ENCODE measurements at places on chromosomes 2 and 18.

DNA sequence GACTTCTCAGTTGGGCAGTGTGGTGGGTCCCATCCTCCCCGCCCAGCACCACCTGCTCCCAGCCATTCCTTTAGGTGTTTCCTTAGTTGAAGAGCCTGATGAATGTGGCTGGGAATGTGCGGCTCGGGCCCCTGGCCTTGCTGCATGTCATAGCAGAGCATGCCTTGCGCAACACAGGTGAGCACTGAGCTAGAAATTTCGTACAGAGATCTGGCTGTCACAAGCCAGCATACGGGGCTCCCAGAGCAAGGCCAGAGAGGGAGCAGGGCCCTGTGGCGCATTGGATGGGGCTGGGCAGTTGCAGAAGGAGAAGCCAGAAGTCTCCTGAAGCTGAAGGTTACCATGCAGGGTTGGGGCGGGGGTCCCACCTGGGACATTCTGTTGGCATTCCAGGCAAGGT lies 129.7 kb downstream of the WDSUB1 start:
- no peak for DNase-seq

DNA sequence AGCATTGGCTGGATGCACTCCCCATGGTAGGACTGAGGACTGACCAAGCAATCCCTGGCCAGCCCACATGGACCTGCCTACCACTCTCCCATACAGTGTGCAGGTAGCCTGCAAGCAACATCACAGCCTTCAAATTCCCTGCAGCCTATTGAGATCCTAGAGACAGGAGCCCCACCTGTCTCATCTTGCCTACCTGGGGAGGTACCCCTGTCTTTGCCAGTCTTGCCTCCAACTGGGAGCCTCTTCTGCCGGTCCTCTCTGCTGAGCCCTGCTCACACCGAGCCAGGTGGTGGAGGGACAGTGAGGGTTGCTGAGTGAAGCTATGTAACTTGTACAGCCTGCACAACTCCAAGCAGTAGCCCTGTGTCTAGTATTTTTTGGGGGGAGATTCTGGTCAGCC lies 29.9 kb downstream of the TTC32 start:
- no peak for DNase-seq

- DNase-seq, result no peak
These were observed 49.9 kb upstream of the TMEM18 start for GRCh38 chr2:727071-727470.

DNA sequence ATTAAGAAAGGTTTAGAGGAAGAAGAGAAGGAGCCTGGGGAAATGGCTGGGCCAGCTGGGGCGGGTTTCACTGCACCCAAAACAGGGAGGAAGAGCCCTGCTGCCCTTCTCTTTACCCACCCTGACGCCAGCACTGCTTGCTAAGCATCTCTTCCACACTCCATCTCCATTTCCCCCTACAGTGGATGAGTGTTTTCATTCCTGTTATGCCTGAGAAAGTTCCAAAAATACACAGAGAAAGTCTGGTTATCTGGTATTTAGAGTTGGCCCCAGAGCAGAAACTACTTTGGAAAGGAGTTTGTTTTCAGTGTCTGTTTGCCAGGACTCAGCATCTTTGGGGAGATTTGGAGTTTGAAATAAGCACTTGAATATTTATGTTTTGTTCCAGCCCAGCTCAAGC lies 451.0 kb downstream of the SLC4A3 start:
- no peak for DNase-seq

GRCh38 chr2:108918941-108919341 lies 70.1 kb downstream of the EDAR start:
- no peak for DNase-seq

- DNase-seq, result no peak
These were observed 70.0 kb downstream of the NAB1 start for GRCh38 chr2:190718652-190719526.

DNA sequence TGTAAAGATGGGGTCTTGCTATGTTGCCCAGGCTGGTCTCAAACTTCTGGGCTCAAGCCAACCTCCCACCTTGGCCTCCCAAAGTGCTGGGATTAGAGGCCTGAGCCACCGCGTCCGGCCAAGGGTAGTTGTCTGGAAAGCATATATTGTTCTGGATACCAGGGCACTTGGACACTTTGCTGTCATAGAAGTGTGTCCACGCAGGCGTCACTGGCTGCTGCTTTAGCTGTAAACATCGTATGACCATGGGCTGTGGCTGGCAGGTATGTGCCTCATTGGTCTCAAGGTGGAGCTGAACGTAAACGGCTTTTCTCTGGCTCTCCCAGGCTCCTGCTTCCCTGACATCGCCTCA lies 3.2 kb upstream of the GPR35 start:
- DNase-seq, result no peak

DNA sequence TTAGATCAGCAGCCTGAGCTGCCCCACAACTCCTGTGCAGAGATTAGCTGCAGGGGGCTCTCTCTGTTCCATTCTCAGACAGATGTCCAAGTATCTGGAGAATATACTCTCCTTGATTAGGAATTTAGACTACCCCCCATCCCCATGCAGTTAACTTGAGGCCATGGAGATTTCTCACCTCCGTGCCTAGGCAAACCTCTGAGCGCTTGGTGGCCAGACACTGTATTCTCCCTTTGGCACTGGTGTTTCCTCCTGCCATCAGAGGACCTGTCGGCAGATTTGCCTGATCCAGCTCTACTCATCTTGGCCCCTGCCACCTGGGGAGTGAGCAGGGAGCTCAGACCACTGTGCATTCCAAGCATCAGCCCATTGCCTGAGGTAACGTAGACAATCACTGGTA lies 48.3 kb downstream of the ZNF804A start:
- no peak for DNase-seq

GRCh38 chr2:118249531-118249930 lies 161.3 kb downstream of the INSIG2 start:
- DNase-seq, result no peak

DNA sequence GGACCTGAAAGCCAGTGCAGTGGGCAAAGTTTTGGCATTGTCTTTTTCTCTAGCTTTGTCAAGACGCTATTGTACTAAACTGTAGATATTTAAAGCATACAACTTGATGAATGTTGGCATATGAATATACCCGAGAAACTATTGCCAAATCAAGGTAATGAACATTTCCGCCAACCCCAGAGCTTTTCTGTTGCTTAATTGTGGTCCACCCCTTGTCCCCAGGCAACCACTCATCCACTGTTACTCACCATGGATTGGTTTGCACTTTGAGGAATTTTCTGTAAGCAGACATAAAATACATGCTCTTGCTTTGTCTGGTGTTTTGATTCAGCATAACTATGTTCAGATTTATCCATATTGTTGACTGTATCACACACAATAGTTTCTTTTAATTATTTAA lies 688.4 kb downstream of the ADCYAP1 start:
- no peak for DNase-seq

DNA sequence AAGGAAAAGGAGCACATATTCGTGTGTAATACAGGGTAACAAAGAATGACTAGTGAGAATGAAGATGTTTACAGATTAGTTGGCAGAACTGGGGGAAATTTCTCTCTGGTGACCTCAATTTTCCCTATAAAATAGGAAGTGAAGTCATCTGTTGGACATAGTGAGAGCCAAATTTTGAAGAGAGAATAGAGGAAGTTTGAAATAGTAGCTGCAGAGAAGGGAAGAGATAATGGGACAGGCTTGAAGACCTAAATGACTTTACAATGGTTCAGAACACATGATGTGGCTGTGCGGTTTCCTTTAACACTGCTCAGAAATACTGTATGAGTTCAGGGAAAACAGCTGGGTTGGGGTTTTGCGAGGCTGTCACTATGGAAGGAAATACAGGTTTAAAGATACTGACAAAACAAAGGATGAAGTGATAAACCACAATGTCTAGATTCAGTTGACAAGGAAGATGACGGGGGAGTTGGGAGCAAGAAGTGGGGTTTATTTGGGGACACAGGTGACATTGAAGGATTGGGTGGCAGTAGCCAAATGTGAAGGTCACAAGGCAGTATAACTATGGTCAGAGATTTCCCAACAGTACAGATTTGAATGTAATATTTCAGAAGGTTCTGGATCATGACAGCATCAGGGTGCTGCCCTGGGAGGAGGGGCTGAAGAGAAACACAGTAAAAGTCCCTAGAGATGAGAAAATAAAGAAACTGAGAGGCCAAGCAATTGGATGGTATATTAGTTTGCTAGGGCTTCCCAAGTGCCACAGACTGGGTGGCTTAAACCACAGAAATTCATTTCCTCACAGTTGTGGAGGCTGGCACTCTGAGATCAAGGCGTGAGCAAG lies 82.6 kb upstream of the TANK start:
- DNase-seq, result peak; percentile 95

DNA sequence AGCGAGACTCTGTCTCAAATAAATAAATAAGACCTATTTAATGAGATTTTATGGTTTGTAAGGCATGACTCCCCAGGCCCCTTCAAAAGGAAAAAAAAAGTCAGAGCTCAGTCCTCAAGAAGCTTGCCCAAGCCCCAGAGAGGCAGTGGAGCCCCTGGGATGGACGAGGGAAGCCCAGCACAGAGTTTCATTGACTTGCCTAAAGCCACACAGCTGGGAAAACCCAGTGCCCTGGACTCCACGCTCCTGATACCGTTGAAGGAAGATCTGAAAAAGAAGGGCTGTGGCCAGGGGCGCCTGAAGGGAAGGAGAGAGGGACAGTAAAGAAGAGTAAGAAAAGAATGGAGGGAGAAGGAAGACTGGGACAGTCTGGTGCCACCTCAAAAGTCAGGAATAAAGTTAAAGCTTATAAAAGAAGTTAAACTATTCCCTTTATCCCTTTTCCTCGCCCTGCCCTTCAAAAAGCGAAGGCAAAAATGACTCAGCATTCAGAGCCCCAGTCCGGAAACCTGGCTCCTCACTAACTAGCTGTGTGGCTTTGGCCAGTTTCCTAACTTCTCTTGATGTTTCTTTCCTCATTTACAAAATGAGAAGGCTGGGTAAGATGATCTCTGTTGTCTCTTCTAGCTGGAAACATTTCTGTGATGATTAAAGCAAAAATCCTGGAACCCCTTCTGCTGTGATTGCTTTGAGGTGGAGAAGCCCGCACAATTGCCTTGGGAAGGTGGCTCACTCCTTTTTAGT lies 46.7 kb downstream of the LYPD1 start:
- DNase-seq, result peak; percentile 11

GRCh38 chr2:230203110-230203676 lies 16.6 kb downstream of the SP110 start:
- DNase-seq, result no peak

- no peak for DNase-seq
These were observed 457 bp upstream of the SP9 start for GRCh38 chr2:174334278-174334715.

GRCh38 chr2:197137231-197137630 lies 173.3 kb downstream of the ANKRD44 start:
- DNase-seq, result no peak

DNA sequence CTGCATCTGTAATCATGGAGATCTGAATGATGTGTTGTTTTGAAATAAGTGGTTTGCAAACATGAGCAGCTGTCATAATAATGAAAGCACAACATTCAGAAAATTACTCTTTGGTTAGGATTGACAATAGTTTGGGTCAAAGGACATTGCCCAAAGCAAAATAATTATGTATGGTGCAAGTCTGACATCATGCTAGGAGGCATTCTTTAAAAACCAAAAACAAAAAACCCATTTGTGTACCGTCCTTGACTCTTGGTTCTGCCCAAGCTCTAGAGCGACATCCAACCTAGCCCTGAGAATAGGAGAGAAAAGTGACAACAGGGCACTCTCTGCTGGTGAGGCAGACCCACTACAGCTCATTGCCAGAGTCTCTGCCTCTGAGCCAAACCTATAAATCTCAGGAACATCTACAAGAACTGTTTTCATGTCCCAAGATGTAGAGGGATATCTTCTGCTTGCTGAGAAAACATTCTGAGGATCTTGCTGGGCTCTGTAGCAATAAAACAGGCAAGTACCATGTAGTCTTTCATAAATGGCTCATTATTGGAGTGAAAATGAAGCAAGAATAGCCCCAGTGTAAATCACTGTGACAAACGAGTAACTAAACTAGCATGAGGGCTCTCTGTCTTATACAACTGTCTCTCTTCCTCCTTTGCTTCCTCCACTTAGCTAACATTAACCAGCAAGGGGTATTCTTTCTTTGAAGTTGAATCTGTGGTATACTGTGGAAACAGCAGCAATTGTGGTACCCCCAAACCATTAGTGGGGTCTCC lies 266.8 kb upstream of the CXCR4 start:
- peak; percentile 11 for DNase-seq

DNA sequence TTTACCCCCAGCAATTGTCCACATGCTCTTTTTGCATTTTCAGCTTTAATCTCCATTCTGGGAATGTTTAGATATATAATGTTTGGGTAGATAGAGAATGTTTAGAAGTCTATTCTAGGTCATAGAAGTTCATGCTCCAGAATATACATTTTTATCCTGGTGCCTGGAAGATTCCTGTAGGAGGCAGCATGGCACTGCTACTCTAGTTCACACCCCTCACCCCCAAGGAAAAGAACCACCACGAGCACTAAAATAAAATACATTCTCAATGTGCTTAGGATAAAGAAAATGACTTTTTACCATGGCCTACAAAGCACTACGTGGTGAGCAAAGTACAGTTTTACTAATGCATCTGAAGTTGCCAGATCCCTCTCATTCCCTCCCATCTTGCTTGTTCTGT lies 53.8 kb downstream of the MYO1B start:
- DNase-seq, result no peak

- DNase-seq, result no peak
These were observed 70.1 kb upstream of the BZW1 start for GRCh38 chr2:200741468-200742202.

GRCh38 chr2:106076941-106077340 lies 117.2 kb downstream of the UXS1 start:
- no peak for DNase-seq

DNA sequence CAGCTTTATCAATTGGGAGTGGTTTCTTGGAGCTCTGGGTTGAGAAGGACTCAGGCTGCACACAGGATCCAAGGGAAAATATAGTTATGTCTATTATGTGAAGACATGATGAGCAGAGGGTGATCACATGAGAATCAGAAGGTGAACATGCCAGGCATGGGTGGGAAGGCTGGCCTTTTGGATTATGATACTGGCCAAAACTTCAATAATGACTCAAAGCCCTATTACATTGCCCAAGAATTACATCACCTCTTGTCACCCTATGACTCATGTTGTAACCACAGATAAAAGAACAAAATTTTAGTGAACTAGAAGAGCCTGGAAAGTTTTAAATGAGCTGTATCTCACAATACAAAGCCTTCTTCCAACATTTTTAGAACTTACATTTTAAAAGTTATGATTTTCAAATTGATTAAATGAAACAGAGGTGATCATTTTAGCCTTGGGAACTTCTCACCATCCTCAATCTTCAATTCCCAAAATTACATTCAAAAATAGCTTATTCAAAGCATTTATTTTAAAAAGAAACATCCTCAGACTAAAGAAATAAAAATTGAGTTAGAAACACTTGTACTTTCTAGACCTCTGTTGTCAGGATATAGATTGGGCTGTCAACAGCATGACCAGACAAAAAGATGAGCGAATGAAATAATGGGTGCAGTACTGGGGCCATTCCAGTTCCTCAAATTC lies 428.3 kb downstream of the MBD2 start:
- DNase-seq, result no peak

DNA sequence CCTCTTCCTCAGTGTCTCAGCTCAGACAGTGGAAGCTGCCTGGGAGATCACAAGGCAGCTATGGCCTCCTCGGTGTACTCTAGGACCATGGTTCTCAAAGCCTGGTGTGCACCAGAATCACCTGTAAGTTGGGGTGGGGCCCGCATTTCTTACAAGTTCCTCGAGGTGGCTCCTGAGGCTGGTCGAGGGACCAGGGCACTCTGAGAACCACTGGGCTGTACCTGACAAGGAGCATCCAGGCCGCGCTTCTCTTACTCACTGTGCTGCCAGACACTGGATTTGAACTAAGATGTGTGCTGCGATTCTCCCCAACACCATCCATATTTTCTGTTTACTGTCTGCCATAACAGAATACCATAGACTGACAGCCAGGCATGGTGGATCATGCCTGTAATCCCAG lies 59.5 kb downstream of the DIPK1C start:
- no peak for DNase-seq

GRCh38 chr18:79327199-79327721 lies 68.5 kb upstream of the NFATC1 start:
- no peak for DNase-seq

Data from GF-D8 (cell line).